ENCODE measurements at places on chromosomes 13 and 19.
A peak's percentile ranks its signal among the peaks of the same experiment; 100 is the strongest.

GRCh38 chr13:84430015-84430414 lies 547.7 kb upstream of the SLITRK1 start:
- no peak for DNase-seq

DNA sequence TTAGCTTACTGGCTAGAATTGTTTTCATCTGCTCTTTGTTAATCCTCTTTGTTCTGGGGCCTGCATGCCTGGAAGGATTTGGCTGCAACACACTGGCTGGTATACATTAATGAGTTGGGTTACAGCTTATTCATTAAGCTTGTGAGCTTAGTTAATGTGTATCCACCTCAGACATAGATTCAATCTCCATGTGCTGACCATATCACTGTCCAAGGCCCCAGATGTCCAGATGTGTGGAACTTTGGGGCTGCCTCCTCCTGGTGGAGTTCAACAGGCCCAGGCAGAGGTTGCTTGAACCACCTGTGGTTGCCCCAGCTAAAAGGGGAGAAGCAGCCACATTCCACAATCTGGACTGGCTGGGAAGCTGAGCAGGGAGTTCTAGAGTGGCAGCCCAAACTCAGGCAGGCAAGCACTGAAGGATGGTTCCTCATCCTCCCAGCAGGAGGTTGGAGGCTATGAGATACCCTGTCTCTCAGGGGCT lies 5.4 kb downstream of the DIAPH3 start:
- DNase-seq = no peak

- peak; percentile 30 for DNase-seq
These were observed 409 bp downstream of the FOSB start for GRCh38 chr19:45468159-45468651.

- peak; percentile 46 for DNase-seq
These were observed 1.1 kb downstream of the NAXD start for GRCh38 chr13:110616103-110617101.

DNA sequence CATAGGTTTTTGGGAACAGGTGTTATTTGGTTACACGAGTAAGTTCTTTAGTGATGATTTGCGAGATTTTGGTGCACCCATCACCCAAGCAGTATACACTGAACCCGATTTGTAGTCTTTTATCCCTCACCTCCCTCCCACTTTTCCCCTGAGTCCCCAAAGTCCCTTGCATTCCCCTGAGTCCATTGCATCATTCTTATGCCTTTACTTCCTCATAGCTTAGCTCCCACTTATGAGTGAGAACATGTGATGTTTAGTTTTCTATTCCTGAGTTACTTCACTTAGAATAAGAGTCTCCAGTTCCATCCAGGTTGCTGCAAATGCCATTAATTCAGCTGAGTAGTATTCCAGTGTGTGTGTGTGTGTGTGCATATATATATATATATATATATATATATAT lies 97.2 kb upstream of the EDNRB start:
- no peak for DNase-seq

DNA sequence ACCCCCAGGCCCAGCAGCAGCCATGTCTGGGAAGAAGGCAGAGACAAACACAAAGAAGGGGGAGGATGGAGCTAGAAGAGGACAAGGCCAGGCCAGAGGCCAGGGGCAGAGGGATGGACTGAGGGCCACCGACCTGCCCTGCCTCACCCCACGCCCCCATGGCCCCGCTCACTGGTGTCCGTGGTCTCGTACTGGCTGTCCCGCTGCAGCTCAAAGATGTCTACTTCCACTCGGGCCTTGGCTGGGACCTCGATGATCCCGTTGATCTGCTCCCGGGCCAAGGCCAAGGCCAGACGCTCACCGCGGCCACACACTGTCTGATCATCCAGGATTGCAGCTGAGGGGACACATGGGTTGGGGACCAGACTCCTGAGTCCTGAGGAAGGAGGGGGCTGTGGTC lies 5.0 kb downstream of the GRIK5 start:
- DNase-seq = no peak

Data from activated CD4-positive, alpha-beta T cell treated with anti-CD3 and anti-CD28 coated beads, Interleukin-2, amount 50 U/mL, for 48 hours (primary cell).